ENCODE measurements at places on chromosomes 1 and 21.

- DNase-seq = no peak
Measured at GRCh38 chr1:27622828-27623227, 12.2 kb downstream of the FGR start.

DNA sequence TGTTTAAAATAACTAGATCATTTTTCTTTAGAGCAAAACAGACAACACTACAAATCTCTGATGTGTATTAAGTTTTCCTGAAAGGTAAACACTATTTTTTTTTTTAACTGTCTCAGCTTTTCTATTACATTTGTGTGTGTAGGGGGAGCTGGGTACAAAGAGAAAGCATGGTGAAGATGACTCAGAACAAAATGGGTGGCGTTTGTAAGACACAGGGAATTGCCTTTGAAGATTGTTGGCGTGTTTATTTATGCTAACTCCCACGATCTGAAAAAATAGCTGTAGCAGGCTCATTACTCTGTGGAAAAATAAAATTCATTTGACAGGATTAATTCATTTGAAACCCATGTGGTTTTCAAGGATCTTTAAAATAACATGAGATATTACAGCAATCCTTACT lies 285.1 kb downstream of the RYR2 start:
- no peak for DNase-seq

GRCh38 chr1:214859647-214860046 lies 222.9 kb upstream of the KCNK2 start:
- no peak for DNase-seq

GRCh38 chr1:79069828-79070227 lies 63.3 kb upstream of the ADGRL4 start:
- no peak for DNase-seq
